Stimulated activated CD4-positive, alpha-beta T cell treated with anti-CD3 and anti-CD28 coated beads, TNF-alpha, amount 100 ng/mL, for 4 hours (primary cell): ENCODE measurements at places on chromosomes 3 and 15.

- no peak for DNase-seq
These were observed 62.4 kb downstream of the COL8A1 start for GRCh38 chr3:99700631-99701268.

- no peak for DNase-seq
These were observed 64.1 kb upstream of the HEG1 start for GRCh38 chr3:125119752-125120378.

DNA sequence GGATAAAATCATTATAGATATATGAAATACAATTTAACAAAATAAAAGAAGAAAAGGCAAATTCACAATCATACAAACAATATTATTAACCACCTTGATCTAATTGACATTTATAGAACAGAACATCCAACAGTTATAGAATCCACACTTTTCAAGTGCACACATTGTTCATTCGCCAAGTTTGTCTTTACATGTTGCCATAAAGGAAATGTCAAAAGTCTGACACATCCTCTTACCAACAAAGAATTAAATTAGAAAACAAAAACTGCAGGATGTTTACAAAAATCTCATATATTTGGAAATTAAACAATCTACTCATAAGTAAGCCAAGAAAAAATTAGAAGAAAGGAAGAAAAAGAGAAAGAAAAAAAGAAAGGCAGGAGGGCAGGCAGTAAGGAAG lies 909.2 kb upstream of the EPHA6 start:
- no peak for DNase-seq

- DNase-seq = no peak
These were observed 266.1 kb downstream of the ARRDC4 start for GRCh38 chr15:98226578-98226977.

DNA sequence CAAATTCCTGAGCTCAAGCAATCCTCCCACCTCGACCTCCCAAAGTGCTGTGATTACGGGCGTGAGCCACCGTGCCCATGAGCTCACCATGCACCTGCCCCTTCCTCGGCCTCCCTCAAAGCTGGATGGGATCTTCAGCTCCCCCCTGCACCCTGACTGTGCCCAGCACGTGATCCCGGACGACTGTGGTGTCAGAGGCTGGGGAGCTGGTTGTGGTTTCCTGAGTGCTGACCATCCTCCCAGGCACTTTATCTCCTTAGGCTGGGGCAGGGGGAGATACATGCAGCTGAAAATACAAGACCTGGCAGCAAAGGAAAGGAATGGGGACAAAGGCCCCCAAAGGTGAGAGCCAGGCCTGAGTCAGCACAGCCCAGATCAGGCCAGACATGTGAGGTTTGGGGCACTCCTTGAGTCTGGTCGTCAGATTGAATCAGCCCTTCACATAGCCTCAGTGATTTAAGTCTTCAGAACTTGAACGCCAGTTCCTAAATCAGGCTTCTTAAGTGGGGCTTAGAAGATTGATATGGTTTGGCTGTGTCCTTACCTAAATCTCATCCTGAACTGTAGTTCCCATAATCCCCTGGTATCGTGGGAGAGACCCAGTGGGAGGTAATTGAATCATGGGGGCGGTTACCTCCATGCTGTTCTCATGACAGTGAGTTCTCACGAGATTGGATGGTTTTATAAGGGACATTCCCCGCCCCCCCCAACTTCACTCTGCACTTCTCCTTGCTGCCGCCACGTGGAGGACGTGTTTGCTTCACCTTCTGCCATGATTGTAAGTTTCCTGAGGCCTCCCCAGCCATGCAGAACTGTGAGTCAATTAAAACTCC lies 35.8 kb downstream of the PRKCD start:
- DNase-seq = peak; percentile 8

DNA sequence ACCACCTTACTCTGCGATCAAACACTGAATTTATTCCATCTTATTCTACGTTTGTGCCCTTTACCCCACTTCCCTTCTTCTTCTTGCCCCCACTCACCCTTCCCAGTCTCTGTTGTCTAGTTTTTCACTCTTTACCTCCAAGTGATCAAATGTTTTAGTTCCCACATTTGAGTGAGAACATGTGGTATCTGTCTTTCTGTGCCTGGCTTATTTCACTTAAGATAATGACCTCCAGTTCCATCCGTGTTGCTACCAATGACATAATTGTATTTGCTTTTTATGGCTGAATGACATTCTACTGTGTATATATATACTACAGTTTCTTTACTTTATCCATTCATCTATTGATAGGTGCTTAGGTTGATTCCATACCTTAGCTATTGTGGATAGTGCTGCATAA lies 78.8 kb downstream of the PDCD6IP start:
- DNase-seq = no peak

- DNase-seq = no peak
These were observed 15.4 kb upstream of the BTLA start for GRCh38 chr3:112514527-112515128.

- no peak for DNase-seq
These were observed 60.3 kb downstream of the FEM1B start for GRCh38 chr15:68337826-68338225.

- DNase-seq = no peak
These were observed 53.0 kb downstream of the ZNF148 start for GRCh38 chr3:125322166-125322565.

- no peak for DNase-seq
These were observed 20.0 kb downstream of the GPD1L start for GRCh38 chr3:32126305-32127015.

DNA sequence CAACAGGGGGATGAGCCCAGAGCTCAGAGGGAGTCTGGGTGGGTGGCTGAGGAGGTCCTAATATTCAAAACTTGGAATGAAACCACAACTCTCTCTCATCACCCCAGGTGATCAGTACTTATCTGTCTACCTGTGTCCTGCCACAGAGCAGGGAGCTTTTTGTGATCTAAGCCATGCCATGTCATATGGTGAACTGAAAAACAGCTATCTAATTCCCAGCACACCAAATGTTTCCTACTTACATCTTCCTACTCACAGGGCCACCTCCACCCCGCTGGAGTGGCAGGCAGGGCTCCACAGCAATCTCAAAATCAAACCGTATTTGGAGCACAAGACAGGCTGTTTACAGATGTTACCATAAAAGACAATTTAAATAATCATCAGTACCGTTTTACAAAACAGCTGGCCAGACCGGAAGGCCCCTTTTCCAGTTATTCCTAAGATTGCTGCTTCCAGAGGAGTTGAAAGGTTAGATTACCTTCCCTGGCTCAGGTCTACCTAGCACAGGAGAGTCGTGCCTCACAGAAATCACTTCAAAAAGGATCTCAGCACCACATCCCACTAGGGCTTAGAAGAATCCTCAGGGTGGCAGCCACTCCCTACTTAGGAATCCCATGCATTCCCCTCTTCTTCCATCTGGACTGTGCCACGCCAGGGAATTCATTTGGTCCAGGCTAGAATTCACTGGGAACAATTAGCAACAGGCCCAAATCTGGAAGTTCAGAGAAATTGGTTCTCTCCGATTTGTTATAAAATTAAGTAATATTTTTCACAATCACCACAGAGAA lies 226.6 kb upstream of the IL12A start:
- DNase-seq = no peak

DNA sequence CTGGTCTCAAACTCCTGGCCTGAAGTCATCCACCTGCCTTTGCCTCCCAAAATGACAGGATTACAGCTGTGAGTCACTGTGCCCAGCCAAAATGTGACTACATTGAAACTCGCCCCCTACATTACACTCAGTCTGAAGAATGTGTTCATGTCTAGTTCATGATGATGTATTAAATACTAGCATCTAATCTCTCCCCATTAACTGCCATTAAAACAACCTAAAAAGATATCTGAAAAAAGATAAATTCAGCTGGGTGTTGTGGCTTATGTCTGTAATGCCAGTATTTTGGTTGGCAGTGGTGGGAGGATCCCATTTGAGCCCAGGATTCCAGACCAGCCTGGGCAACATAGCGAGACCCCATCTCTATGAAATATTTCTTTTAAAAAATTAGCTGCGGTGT lies 159.4 kb downstream of the PCCB start:
- no peak for DNase-seq

GRCh38 chr3:168813225-168813802 lies 717.6 kb upstream of the GOLIM4 start:
- no peak for DNase-seq

GRCh38 chr3:119794971-119795612 lies 13.2 kb downstream of the NR1I2 start:
- DNase-seq = no peak

DNA sequence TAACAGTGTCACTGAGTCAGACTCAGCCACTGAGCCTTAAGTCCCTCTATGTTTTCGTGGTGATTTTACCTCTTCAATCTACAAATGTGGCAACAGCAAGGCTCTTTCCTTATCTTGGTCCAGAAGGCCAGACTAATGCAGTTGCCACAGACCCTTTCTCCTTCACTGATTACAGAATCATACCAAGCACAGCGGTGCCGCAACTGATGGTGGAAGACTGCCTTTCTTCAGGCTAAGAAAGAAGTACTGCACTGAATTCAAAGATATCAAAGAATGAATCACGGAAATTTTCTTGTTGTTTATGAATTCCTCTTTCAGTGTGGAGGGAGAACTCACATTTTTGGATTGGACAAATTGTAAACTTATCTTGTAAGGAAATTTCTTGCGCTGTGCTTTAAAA lies 18.6 kb downstream of the DCP1A start:
- DNase-seq = no peak

- no peak for DNase-seq
These were observed 5.2 kb downstream of the HTR3C start for GRCh38 chr3:184058029-184058428.

GRCh38 chr3:191750618-191751017 lies 289.7 kb downstream of the PYDC2 start:
- no peak for DNase-seq

DNA sequence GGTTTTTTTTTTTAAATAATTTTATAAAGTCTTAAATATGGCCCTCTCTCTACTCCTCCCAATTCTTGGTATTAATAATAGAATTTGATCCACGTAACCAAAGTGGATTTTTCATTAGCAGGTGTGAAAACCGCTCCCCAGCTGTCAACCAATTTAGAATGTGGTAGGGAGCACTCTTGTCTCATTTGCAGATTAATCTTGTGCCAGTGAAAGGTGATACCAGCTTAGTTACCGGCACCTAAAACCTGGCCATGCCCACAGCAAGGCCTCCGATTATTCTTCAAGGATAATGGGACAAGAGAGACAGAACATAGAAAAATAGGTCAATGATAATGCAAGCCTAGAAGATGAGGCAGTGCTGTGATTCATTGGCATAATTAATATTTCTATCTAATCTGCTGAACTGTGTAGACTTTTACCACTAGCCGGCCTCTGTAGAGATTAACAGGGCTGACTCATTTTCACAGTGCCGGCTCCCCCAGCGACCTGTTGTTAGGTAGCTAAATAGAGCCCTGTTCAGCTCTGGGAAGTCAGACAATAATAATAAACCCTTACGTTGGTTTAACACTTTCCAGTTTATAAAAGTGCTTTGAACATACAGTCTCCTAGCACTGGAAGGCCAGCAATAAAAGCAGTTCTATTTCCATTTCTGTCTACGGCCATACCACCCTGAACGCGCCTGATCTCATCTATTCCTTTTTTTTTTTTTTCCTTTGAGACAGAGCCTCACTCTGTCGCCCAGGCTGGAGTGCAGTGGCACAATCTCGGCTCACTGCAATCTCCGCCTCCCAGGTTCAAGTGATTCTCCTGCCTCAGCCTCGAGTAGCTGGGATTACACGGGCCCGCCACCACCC lies 102.9 kb downstream of the SHQ1 start:
- no peak for DNase-seq

- no peak for DNase-seq
These were observed 120.7 kb upstream of the TOPAZ1 start for GRCh38 chr3:44120721-44121582.

DNA sequence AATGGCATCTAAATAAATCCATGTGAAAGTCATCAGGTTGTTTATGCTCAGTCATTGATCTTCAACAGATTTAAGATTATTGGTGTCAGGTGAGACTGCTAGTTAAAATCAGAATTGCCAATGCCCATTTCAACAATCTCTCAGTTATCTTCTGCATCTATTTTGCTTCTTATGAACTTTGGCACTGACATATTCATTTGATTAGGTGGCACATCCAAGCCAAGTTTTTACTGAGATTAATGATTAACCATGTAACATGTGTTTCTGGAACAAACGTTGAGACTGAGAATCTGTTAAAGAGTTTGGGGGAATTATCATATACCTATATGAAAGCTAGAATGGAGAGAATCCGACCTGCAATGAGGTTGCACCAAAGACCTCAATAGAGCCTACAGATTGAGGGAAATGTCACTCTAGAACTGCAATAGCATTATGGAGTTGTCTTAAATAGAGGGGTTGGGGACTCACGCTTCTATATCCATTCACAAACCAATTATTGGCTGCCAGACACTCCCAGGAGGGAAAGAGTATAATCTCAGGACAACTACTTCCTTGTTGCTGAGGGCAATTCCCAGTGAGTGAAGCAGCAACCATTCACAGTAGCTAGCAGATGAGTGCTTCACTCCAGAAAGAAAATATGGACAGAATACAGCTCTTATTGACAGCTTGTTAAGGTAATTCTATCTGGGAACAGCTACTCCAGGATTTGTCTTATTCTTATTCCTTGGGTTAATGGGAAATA lies 891.3 kb downstream of the SQOR start:
- no peak for DNase-seq
